Stimulated activated CD8-positive, alpha-beta memory T cell treated with anti-CD3 and anti-CD28 coated beads, Interleukin-7, amount 100 ng/mL, for 4 hours (primary cell): ENCODE measurements at places on chromosomes 2 and 18.

DNA sequence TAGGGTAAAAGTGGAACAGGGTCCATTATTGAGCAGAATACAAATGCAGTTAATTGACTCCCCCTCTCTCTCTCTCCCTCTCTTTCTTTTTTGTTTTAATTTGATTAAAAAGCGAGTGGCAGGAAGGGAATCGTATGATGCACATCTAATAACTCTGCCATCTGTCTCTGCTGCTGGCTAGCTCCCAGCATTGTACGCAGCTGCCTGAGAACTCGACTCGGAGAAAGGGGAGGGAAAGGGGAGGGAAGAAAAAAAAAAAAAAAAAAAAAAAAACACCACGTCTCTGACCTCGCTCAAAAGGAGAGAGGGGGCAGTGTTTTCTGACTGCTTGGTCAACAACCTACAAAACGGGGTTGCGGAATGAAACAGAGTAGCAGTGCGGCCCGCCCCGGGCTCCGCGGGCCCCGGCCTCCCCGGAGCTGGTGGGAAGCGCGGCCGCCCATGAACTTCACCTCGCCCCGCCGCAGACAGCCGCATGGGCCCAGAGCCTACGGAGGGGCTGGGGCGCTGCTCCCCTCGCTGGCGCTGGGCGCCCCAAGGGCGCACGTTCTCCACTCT is 265.7 kb downstream of the TCF4 start:
- no peak for DNase-seq

GRCh38 chr18:63366213-63367052 is 573 bp downstream of the KDSR start:
- peak; percentile 59 for DNase-seq

- no peak for DNase-seq
Measured at GRCh38 chr18:69998523-69998987, 50.9 kb upstream of the CD226 start.

DNA sequence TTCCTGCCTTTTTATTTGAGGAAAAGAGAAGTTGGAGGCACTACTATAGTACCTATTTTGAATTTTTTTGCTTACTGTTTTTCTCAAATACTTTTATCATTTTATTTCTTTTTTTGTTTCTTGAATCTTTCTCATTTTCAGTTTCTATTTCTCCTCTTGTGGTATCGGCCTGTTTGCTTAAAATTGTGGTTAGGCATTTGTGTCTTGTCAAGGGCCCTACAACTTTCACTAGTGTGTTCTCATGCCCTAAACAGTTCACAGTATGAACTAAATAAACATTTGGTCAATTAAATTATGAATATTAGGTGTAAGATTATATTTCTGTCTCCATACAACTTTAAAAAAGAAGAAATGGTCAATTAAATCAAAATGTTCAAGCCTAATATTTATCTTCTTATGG is 613.5 kb downstream of the MBD2 start:
- DNase-seq: no peak

DNA sequence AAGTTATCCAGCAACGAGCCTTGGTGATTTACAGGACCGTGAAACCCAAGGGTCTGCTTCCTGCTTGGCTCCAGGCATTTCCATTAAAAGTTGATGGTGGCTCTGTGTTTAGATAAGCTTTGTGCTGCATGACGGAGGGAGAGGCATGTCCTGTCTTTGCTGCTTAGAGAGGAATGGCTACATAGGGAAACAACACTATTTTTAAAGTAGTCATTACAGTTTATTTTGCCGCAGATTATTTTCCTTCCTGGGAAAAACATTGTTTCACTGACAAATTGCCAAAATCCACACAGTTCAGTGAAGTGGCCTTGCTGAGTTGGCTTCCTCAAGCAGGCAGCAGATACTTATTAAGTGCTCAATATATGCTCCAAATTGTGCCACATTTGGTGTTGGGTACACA is 98.5 kb downstream of the THSD7B start:
- no peak for DNase-seq

- DNase-seq: no peak
Measured at GRCh38 chr2:68458981-68459380, 8.1 kb downstream of the FBXO48 start.

DNA sequence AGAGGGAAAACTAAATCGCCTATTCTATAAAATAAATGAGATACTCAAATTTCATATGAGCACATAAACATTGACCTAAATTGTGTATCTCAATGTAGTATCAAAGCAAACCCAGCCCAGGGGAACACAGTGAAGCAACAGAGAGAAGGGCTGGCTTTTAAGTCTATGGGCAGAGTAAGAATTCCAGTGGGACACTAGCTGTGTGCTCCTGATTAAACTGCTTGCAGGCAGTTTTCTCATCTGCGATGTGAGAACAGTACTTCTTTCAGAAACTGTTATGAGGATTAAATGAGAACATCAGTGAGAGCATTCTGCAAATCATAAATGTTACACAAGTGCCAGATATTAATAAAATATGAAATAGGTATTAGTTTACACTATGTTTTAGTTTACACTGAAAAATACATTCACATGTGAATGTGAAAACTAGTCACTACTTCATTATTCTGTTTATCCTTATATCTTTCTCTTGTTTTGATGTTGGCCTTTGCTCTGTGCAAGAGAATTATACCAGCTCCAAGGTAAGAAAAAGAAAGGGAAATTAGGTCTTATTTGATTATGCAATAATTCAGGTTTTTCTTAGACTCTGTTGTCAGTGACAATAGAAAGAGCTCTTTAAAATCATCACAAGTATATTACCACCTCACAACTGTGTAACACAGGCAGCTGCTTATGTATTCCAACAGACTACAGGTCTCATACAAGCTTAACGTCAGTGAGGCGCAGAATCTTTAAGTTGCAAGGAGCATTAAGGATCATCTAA is 47.5 kb downstream of the GAREM1 start:
- DNase-seq: no peak

DNA sequence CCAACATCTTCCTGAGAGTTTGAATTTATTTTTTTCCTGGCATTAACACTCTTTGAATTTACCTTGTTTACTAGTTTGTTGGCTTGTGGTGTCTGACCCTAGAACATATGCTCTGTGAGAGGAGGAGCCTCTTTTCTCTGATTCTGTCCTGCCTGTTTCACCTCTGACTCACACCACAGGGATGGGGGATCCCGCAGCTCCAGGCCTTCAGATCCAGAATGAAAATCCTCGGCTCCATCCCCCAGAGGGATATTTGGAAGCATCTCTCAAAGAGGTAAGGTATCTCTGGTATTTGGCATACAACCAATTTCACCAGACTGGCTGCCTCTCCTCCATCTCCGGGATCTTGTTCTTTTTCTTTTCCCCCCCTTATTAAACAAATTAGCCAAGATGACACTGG is 104.7 kb downstream of the GPR39 start:
- no peak for DNase-seq

DNA sequence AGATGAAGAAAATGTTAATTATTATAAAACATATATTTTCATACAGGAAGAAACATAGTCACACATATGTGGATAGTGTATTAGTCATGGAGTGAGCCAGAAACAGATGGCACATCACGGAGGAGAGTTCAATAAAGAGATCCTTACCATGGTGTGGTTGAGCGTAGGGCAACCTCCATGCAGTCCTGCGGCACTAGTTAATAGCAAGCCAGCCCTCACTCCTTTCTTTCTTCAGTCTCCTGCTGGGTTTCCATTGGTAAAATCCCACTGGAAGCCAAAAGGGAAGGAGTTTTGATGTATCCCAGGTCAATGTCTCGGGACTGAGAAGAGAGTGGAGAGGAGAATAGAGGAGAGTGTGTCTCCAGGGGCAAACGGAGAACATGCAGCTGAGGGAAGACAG is 328.1 kb downstream of the NR4A2 start:
- no peak for DNase-seq

DNA sequence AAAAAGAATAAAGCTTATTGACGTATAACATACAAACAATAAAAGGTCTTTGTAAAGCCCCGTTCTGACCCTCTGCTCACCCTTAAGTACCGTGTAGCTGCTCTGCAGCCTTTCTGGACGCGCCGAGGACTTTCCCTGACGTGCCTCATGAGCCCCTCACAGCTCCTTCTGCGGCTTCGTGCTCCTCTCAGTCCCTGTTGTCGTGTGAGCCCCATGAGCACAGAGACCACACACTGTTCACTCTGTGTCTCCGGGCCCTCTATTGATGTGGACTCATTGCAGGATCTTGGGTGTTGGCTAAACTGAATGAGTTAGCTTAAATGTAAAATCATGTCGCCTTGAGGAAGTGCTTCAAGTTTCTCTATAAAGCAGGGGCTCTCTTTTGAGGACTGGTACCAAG is 43.6 kb upstream of the INHBB start:
- DNase-seq: no peak

GRCh38 chr2:155528034-155528433 is 804.5 kb downstream of the NR4A2 start:
- DNase-seq: no peak

DNA sequence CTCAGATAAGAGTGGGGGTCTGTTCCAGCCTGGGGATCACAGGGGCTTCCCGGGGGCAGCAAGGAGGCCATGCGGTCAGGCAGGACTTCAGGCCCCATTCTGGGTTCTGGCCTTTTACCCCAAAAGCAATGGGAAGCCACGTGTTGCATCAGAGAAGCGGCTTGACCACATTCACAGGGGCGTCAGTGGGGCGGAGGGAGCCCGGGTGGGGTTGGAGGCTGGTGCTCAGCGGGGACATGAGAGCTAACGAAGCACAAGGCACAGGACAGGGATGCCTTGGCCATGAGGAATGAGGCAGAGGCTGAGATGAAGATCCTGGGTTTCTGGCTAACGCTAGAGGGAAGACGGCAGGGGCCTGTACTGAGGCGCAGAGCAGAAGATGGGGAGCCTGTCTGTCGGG is 6.1 kb downstream of the HJURP start:
- DNase-seq: no peak

- DNase-seq: no peak
Measured at GRCh38 chr2:233447506-233448219, 93.4 kb downstream of the DGKD start.

- no peak for DNase-seq
Measured at GRCh38 chr2:31440764-31441163, 26.2 kb upstream of the XDH start.

DNA sequence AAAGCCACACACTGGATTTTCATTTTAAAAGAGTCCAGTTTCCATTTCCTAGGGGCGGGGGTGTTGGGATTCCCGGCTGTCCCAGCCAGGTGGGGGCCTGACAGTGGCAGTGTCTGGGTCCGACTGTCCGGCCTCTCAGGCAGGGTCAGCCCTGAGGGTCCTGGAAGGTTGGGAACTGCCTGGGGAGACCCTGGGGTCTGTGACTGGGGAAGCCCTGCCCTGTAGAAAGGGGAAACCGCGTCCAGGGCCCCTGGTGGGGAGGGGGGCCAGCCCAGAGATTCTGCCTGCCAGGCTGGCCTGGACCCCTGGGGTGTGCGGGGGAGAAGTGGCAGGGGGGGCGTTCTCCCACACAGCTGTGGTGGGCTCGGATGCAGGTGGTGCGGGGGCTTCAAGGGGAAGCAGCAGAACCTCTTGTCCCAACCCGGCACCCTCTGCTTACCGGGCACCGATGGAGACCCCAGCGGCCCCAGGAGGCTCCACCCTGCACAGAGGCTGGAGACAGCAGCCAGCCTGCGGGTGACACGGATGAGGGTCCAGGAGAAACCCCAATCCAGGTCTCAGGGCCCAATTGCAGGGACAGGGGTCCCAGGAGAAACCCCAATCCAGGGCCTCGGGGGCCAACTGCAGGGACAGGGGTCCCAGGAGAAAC is 4.9 kb downstream of the RTP5 start:
- DNase-seq: no peak

DNA sequence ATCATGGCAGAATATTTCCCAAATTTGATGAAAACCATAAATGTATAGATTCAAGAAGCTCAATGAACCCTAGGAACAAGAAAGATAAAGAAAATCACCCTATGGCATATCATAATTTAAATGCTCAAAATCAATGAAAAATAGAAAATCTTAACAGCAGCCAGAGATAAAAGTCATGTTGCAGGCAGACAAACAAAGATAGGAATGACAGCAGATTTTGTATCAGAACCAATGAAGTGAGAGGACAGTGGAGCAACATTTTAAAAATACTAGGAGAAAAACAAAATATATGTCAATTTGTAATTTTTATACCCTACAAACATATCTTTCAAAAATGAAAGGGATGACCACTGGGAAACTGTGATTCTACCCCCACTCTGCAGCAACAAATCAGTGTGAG is 203.3 kb downstream of the PIEZO2 start:
- DNase-seq: no peak

GRCh38 chr2:501130-501529 is 176.1 kb downstream of the TMEM18 start:
- no peak for DNase-seq

DNA sequence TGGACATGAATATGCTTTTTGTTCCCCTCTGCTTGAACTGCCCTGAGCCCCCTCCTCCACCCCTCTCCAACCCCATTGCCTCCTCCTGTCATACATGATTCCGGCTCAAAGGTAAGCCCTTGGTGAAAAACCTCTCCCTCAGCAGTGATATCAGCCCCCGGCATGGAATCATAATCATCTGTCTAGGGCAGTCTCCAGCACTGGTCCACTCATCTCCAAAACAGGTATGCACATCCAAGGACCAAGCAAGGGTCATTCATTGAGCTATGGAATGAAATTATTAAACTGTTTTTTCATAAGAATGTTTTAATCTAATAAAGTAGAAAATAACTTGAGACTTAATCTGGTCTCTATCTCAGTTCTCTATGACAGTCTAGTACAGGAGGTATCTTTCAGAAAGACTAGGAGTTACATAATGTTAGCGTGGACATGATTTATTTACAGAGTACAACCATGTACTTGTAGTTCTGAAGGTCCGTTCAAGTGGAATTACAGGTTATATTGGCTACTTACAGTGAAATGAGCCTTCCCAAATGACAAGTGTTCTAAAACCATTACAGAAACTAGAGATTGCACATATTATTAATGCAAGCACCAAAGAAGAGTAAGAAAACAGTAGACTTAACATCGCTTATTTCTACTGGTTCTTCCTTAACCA is 75.2 kb downstream of the ACVR1 start:
- DNase-seq: no peak

GRCh38 chr2:105237045-105237765 is 4.3 kb upstream of the GPR45 start:
- DNase-seq: no peak

DNA sequence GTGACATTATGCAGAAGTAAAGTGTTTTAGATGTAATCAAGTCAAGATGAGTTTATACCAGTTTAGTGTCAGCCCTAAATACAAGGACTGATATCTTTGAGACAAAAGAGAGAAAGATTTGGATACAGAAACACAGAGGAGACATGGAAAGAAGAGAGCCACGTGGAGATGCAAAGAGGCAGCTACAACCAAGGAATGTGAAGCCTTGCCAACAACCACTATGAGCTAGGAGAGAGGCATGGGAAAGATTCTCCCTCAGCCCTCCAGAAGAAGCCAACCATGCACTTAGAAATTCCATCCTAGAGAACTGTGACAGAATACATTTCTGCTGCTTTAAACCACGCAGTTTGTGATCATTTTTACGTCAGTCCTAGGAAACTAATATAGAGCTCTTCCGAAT is 217.2 kb downstream of the DOK6 start:
- no peak for DNase-seq

GRCh38 chr18:11516751-11517503 is 92.5 kb upstream of the SLC35G4 start:
- no peak for DNase-seq

DNA sequence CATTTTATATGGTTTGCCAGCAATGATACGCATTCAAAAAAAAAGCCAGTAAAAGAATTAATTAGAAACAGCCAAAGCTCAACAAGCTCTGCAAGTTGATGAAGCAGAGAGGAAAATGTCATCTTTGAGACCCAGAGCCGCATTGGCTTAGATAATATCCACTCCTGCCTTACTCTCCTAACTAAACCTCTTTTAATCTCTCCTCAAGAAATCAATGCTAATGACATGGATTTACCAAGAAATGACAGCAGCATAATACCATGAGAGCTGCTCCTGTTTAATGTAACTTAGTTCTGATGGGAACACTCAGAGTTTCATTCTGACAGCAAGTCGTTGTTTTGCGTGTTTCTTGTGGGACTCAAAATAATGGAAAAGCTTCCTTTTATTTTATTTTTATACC is 1099.4 kb upstream of the PIK3C3 start:
- DNase-seq: no peak
